Inflammatory macrophage (primary cell): ENCODE measurements at places on chromosomes 5 and 9.

DNA sequence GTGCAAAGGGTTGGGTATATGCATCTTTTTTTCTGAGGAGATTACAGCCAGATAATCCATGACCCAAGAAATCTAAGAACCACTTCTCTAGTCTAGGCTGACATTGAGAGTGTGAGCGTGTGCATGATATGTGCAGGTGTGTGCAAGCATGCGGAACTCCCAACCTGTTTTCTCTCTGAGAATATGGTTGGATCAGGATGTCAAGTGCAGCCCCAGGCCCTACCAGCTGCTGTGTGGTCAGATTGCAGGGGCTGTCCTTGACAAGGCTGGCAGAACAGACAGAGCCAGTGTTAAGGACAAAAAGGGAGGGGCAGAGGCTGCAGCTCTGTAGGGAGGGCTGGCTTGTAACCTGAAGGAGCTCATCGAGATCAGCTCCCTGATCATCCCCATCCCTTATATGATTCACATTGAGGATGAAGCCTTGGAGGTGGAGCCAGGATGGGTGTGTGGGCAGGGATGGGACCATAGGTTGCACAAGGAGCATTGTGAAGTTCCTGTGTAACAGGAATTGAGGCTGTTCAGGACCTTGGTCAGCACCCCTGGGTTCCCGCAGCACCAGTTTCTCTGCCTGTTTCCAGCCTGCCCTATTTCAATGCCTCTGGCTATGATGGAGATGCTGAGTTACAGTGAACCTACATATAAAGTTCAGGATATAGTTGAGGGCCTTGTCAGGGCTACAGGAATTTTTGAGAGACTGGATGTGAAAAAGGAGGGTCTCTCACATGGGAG is 52.6 kb upstream of the ARAP3 start:
- peak; percentile 29 for DNase-seq

GRCh38 chr9:130299785-130300615 is 34.4 kb downstream of the HMCN2 start:
- DNase-seq, result no peak

GRCh38 chr5:58773744-58774441 is 191.0 kb downstream of the RAB3C start:
- DNase-seq, result no peak

DNA sequence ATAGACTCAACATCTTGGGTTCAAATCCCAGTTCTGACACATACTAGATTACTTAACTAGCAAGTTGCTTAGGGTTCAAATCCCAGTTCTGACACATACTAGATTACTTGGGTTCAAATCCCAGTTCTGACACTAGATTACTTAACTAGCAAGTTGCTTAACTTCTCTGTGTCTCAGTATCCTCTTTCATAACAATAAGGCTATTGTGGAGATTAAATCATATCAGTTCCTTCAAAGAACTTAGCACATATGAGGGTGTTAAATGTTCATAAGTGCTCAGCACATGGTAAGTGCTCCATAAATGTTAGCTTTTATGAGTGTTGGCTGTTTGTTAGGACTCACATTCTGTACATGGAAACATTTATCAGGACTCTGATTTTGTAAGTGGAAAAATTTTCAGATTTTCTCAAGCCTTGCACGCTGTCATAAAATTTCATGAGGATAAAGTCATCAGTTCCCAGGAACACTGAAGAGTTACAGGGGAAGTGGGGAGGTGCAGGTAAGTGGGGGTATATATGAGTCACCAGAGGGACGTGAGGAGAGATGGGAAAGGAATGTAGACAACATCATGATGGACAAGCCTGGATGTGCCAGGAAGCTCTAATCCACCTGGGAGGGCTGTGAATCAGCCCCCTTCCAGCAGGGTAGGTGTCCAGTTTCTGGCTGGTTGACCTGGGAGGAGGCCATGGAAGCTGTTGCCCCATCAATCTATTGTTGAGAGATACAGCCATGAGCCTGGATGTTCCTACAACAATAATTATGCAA is 532.2 kb upstream of the WWC1 start:
- peak; percentile 59 for DNase-seq

DNA sequence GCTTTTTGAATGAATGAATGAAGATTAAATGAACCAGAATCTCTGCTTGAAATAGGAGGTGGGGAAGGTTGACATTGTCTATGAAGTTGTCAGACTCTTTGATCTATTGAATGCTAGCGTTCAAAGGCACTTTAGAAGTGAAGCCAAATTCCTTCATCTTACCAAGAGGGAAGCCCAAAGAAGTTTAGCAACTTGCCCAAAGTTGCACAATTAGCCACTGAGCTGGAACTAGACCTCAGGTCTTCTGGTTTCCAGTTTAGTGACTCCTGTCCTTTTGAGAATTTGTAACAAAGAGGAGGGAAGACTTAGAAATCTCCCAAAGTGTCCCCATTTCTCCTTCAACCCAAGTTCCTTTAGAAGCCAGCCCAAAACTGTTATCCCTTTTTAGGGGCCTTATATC is 20.7 kb upstream of the SLC1A3 start:
- peak; percentile 77 for DNase-seq

DNA sequence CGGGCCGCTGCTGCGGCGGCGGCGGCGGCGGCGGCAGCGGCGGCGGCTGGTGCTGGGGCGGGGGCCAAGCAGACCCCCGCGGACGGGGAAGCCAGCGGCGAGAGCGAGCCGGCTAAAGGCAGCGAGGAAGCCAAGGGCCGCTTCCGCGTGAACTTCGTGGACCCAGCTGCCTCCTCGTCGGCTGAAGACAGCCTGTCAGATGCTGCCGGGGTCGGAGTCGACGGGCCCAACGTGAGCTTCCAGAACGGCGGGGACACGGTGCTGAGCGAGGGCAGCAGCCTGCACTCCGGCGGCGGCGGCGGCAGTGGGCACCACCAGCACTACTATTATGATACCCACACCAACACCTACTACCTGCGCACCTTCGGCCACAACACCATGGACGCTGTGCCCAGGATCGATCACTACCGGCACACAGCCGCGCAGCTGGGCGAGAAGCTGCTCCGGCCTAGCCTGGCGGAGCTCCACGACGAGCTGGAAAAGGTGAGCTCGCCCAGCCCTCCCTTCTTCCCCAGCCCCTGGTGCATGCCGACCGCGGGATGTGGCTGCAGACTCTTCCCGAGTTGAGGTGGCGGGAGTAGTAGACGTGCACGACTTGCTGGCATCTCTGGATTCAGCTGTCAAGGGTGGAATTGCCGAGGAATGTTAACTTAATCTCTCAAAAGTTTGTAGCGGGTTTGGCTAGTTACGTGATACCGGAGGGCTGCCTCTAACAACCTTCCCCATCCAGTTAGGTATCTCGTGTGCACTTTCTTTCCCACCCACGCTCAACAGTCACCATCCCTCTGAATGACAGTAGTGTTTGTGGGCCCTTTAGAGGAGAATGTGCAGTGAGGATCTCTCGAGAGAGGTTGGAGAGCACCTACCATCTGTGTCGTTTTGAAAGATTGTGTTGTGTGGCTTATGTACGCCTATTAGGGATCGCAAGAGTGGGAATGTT is 932 bp downstream of the SLC12A2 start:
- DNase-seq, result no peak

GRCh38 chr5:51027271-51027670 is 356.0 kb upstream of the ISL1 start:
- DNase-seq, result no peak

GRCh38 chr5:2538169-2538568 is 213.3 kb downstream of the IRX2 start:
- DNase-seq, result no peak

GRCh38 chr9:99878651-99879050 is 27.8 kb upstream of the STX17 start:
- no peak for DNase-seq

- DNase-seq, result no peak
These were observed 251.2 kb downstream of the CHSY3 start for GRCh38 chr5:130155345-130156011.

- DNase-seq, result no peak
These were observed 80.9 kb downstream of the YIPF5 start for GRCh38 chr5:144089401-144090021.

DNA sequence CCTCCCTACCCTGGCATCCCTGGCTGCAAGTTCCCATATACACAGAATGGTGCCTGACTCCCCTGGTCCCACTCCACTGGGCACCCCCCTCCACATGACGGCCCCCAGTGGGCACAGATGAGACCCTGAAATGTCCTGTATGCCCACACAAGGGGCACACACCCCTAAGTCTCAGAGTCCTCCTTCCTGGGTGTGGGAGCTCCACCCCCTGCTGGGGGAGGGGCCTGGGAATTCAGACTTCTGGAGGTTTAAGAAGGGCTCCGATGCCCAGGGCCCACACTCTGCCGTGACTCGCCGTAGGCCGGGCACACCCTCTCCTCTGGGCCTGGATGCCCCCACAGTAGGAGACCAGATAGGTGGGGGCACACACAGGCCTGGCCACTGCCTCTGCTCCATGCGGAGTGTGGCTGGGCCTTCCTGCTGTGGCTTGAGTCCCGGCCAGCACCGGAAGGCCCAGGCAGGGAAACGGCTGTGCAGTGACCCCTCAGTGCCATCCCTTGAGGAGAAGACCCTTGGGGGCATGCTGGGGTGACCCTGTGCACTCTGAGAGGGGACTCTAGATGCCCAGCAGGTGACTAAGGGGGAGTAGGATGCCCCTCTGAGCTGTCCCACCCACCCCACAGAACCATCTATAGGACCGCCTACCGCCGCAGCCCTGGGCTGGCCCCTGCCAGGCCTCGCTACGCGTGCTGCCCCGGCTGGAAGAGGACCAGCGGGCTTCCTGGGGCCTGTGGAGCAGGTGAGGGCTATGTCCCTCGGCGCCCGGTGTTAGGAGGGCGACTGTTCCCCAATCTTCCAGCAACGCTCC is 6.5 kb downstream of the EGFL7 start:
- DNase-seq, result no peak

- DNase-seq, result no peak
These were observed 18.4 kb upstream of the SPINK4 start for GRCh38 chr9:33221568-33221884.

DNA sequence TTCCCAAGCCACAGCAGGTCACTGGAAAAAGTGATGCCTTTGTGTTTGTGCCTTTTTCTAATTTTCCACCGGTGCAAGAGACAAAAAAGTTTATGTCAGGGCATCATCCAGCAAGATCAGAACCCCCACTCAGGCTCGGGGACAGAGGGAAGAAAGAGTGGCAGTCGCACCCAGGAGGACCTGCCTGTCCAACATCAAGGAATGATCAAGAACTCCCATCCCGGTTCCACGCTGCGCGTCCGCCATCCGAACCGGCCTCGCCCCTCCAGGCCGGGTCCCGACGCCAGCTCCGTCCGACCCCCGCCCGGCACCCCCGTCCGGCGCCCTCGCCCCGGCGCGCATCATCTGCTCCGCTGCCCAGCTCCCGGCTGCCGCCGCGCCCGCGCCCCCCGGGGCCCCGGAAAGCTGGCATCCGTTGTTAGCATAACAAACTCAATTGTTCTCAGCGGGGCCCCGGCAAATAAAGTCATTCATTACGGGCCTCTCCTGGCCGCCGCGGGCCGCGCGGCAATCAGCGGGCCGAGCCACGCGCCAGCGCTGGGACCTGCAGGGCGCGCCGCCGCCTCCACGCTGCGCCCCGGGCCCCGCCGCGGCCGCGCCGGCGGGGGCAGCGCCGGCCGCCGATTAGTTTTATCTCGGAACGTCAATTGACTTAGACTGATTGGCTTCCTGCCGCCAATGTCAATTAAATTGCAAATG is 48.1 kb downstream of the PAX5 start:
- no peak for DNase-seq

DNA sequence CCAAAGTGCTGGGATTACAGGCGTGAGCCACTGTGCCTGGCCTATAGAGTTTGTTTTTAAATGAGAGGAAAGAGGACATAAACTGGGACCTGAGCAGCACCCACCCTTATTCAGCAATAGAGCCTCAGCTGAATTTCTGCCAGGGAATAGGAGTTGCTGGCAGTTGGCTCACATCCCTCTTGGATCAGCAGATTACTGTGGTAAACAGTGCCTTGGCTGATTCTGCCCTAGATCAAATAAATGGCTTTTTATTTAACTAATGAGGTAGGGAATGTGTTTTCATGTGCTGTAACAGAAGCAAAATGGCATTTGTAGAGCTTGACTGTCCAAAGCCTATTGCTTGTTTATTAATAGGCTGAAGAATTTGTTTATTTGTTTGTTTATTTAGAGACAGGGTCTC is 2.1 kb downstream of the ARHGEF37 start:
- no peak for DNase-seq

DNA sequence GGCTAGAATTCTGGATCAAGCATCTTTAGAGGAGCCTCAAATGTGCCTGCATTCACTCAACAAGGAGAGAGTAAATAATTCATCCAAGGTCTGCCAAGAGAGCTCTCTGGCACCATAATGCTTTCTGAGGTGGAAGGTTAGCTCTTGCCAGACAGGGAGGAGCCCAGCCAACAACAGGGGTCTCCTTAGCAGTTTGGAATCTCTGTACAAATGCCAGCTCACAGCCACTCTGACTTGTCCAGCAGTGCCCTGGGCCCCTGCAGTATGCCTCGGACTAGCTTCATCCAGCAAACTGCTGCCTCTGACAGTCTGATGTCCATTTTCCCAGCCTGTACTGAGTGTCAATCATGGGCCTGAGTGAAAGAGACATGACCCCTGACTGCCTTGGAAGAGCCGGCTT is 127.2 kb upstream of the SLC44A1 start:
- no peak for DNase-seq

- no peak for DNase-seq
These were observed 117.7 kb downstream of the ZNF462 start for GRCh38 chr9:106980551-106981101.

DNA sequence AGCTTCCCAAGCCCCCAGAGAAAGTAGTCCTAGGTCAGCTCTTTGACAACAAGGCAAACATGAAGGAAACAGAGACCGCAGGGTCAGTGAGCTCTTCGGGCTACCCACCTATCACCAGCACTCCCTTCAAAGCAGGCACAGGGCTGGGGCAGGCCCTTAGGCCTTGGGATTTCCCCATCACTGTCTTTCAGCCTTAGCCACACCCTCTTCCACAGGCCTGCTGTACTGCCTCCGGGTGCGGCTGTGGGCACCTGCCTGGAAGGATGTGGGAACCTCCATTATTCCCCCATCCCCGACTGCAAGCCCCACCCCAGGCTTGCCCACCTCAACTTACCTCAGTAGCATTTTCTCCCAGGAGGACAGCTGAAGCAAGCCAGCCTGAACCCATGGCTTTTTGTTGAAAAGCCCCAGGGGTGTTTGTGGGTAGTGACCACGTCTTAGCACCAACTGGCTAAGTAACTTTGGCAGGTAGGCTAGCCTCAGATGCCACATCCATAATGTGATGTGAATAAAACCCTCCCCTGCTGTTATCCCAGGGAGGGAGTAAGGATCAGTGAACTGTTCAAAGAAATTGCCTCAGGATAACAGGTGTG is 100.2 kb downstream of the PIK3R1 start:
- no peak for DNase-seq

- DNase-seq, result no peak
These were observed 11.2 kb downstream of the ANKS6 start for GRCh38 chr9:98784831-98785806.

DNA sequence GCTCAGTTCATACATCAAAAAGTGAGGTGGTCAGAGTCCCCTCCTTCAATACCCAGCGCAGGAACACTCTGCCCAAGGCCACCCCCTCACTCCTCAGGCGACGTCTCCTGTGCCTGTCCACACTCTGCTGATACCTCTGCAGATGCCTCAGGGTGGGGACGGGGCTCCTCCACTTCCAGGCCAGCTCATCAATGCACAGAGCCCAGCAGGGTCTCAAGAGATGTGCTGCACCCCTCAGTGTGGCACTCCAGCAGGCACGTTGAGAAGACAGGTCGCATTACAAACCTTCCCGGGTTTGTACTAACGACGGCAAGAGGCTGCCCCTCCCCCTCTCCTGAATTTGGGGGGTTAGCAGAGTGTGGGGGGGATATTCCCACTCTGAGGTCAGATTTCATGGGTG is 128.5 kb downstream of the ZNF354C start:
- DNase-seq, result no peak
